ENCODE measurements at places on chromosomes 7 and 10. TPM values are rescaled to one million over a fixed set of nuclear protein-coding genes. Genes with fewer than 3 reads are reported as not detected.

The ZNF804B gene
- not detected for polyA plus RNA-seq

The VWA2 gene
- 3.7 TPM for polyA plus RNA-seq

The GPR141 gene
- 0.71 TPM for polyA plus RNA-seq

The MYL10 gene
- polyA plus RNA-seq = 0.18 TPM

The DRGX gene
- polyA plus RNA-seq = not detected

The RGR gene
- not detected for polyA plus RNA-seq

The MAGI2 gene
- polyA plus RNA-seq = 6.0 TPM

The SPDYE1 gene
- not detected for polyA plus RNA-seq

The EXOC6 gene
- polyA plus RNA-seq = 1.7 TPM

The RAPGEF5 gene
- polyA plus RNA-seq = 4.4 TPM

The TBXAS1 gene
- 0.86 TPM for polyA plus RNA-seq

The EPC1 gene
- polyA plus RNA-seq = 42.3 TPM

The SND1 gene
- polyA plus RNA-seq = 122 TPM

The OIT3 gene
- not detected for polyA plus RNA-seq

The CASP7 gene
- 2.3 TPM for polyA plus RNA-seq

The PTCD1 gene
- polyA plus RNA-seq = 9.6 TPM

The GNAI1 gene
- 6.0 TPM for polyA plus RNA-seq

The SLC18A2 gene
- 6.5 TPM for polyA plus RNA-seq

The JMJD1C gene
- polyA plus RNA-seq = 39.2 TPM

The AEBP1 gene
- 18.4 TPM for polyA plus RNA-seq

The VAX1 gene
- not detected for polyA plus RNA-seq

The CPEB3 gene
- 0.53 TPM for polyA plus RNA-seq

The MINDY3 gene
- polyA plus RNA-seq = 4.6 TPM

The LRRC18 gene
- polyA plus RNA-seq = not detected

The ANKRD61 gene
- polyA plus RNA-seq = 0.23 TPM

The GIMAP1 gene
- polyA plus RNA-seq = not detected

The KEL gene
- 1.9 TPM for polyA plus RNA-seq

The C7orf33 gene
- polyA plus RNA-seq = not detected

The MEIG1 gene
- not detected for polyA plus RNA-seq

The METTL27 gene
- 21.6 TPM for polyA plus RNA-seq

The CUZD1 gene
- 15.1 TPM for polyA plus RNA-seq

The RPEL1 gene
- polyA plus RNA-seq = 0.13 TPM

The EN2 gene
- 0.03 TPM for polyA plus RNA-seq

The PRPS1L1 gene
- not detected for polyA plus RNA-seq

The FGFR2 gene
- 50.3 TPM for polyA plus RNA-seq

The CDHR3 gene
- polyA plus RNA-seq = 6.8 TPM

The EPDR1 gene
- 8.2 TPM for polyA plus RNA-seq

The SLC26A5 gene
- 0.24 TPM for polyA plus RNA-seq

The SNX8 gene
- polyA plus RNA-seq = 70.8 TPM

The CDC14C gene
- 0.09 TPM for polyA plus RNA-seq

The GNAT3 gene
- not detected for polyA plus RNA-seq

The RRP12 gene
- 21.0 TPM for polyA plus RNA-seq

The PTN gene
- polyA plus RNA-seq = 13.3 TPM

The FOXP2 gene
- 0.28 TPM for polyA plus RNA-seq

The GPR26 gene
- 0.11 TPM for polyA plus RNA-seq

The RSU1 gene
- 50.0 TPM for polyA plus RNA-seq

The LDB1 gene
- polyA plus RNA-seq = 170 TPM

The KCNIP2 gene
- 2.7 TPM for polyA plus RNA-seq

The MYH16 gene
- polyA plus RNA-seq = not detected

The BMPER gene
- polyA plus RNA-seq = 0.61 TPM

The AMPH gene
- 3.6 TPM for polyA plus RNA-seq

The GAD2 gene
- 0.30 TPM for polyA plus RNA-seq

The ZNF467 gene
- polyA plus RNA-seq = 0.89 TPM

The FAM221A gene
- polyA plus RNA-seq = 22.0 TPM

The MLXIPL gene
- polyA plus RNA-seq = 10.6 TPM

The GPR146 gene
- polyA plus RNA-seq = 3.9 TPM

The VOPP1 gene
- polyA plus RNA-seq = 44.7 TPM

The CLDN4 gene
- 69.3 TPM for polyA plus RNA-seq
